ENCODE measurements at places on chromosomes 16 and 17.

- DNase-seq = no peak
Observed at GRCh38 chr16:88289561-88289960, 93.2 kb upstream of the ZNF469 start.

- no peak for DNase-seq
Observed at GRCh38 chr17:7405350-7406234, 1.7 kb upstream of the TMEM256 start.

GRCh38 chr17:31534223-31534888, 142.9 kb downstream of the RAB11FIP4 start:
- no peak for DNase-seq

- DNase-seq = no peak
Observed at GRCh38 chr16:69436896-69437295, 12.5 kb downstream of the CYB5B start.

- DNase-seq = no peak
Observed at GRCh38 chr17:57368637-57369336, 112.5 kb downstream of the MSI2 start.

GRCh38 chr17:30236766-30237165, 1.3 kb upstream of the SLC6A4 start:
- no peak for DNase-seq

DNA sequence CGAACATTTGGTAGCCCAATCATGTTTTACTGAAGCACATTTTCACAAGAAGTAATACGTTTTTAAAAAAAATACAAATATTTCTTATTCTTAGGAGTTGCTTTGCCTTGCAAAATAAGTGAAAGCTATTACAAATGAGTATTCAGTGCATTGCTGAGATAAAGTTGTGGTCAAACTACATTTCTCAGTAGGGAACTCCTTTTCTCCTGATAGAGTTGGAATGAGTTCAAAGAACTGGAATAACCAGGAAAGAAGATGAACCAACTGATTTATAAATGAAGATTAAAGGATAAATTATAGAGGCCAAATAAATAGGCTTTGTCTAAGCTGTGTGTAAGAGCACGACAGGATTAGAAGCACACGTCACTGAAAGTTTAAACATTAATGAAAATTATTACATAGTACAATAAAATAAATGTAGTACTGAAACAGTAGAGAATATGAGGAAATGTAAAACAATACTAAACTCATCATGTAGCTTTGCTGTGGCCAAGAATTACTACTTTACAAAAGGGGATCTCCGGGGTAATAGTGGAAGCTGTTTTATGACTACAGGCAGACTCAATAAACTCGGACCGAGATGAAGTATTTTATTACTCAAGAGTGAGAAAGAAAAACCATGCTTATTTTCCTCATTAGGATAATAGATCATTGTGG, 73.6 kb downstream of the KCNJ2 start:
- DNase-seq = no peak

- DNase-seq = no peak
Observed at GRCh38 chr16:27995378-27995777, 68.1 kb downstream of the GSG1L start.

GRCh38 chr16:65071433-65072311, 50.2 kb downstream of the CDH11 start:
- DNase-seq = no peak

DNA sequence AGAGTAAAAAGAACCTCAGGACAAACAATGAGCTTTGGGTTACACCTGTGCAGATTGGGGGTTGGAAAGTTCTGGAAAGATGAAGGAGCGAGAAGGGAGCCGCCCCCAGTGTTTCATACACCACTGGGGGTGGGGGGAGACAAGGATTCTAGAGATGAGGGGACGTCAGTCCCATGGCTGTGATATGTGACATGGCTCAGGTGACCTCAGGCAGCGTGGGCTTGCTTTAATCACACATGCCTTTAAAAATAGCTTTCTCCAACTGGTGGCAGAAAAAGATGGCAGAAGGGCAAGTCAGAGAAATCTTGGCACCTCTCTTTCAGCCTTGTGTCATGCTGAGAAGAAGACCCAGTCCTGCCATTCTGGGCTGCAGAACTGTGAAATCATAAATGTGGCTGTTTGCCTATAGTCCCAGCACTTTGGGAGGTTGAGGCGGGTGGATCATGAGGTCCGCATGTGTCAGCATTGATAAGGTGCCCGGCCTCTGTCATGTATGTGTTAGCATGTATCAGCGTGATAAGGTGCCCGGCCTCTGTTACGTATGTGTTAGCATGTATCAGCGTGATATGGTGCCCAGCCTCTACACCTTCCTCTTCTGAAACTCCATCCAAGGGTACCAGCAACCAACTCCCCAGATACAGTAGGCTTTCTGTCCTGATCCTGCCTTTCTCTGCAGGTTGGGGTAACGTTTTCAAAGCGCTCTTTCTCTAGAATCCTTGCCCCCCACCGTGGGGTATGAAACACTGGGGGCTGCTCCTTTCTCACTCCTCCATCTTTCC, 25.0 kb downstream of the WIPI1 start:
- no peak for DNase-seq

GRCh38 chr16:84746875-84747274, 47.1 kb downstream of the USP10 start:
- no peak for DNase-seq

DNA sequence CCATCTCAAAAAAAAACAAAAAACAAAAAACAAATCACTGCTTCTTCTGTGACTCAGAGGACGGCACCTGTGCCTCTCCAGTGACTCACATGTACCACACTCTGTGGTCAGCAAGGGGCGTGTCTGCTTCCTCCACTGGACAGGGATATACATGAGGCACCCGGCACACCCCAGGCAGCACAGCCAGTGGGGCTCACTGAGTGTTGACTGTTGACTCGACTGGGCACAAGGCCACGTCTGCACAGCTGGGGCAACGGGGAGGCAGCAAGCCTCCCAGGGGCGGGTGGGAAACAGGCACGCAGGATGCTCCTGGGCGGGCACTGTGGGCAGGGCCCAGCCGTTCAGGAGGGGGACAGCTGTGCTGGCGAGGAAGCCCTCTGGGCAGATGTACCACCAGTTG, 64.1 kb downstream of the TIMM22 start:
- no peak for DNase-seq

GRCh38 chr17:16377941-16378341, 3.0 kb upstream of the UBB start:
- no peak for DNase-seq

All from CD4-positive, alpha-beta T cell treated with Interleukin-21 for 1 hour (primary cell).